Ovary (tissue), 10 donors: ENCODE measurements at places on chromosomes 6 and 20.
A peak's percentile ranks its signal among the peaks of the same experiment; 100 is the strongest.

GRCh38 chr6:18632670-18633410 is 245.7 kb downstream of the RNF144B start:
- H3K4me1 ChIP-seq = no peaks in the 10 kb centered on the region
- H3K27me3 ChIP-seq = no peaks in the 10 kb centered on the region
- H3K36me3 ChIP-seq = no peaks in the 10 kb centered on the region
- no peak overlapping the region for H3K27ac ChIP-seq
- H3K4me3 ChIP-seq = no peak overlapping the region

DNA sequence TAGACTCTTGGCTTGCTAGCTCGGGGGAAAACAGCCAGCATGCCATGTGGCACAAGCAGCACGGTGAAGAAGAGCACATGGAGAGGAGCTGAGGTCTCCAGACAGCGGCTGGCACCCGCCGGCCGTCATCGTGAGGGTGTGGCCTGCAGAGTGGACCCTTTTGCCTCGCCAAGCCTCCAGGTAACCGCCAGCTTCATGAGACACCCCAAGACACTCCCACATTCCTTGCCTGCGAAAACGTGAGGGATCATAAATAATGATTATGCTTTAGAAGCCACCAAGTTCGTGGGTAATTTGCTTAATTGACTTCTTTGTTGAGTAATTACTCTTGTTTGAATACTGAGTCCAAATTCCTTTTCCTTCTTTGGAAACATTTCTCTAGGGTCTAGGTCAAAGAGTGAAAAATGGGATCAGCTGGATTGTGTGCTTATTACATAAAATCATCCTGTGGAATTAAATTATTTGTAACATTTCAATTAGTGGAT is 23.2 kb downstream of the FAM50B start:
- no peak overlapping the region for H3K4me3 ChIP-seq
- H3K4me1 ChIP-seq = no peaks in the 10 kb centered on the region
- no peak for DNase-seq
- H3K27ac ChIP-seq = no peak overlapping the region

DNA sequence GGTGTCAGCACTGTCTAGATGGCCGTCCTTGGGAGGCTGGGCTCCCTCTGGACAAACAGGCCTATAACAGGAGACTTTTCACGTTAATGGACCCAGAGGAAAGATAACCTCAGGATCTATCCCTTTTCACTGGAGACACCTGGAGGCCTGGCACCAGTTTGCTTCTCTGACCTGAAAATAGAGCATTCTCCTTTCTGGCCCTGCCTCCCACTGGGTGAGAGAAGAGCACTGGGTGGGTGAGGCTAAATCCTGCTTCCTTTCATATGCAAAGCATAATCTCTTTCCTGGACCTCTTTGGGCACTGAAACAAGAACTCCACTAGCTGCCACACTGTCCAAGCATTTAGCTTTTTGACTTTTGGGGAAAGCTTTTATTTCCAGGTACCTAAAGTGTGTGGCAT is 78.3 kb downstream of the FOXO3 start:
- H3K27ac ChIP-seq = no peak overlapping the region
- H3K36me3 ChIP-seq = no peaks in the 10 kb centered on the region
- DNase-seq = no peak

DNA sequence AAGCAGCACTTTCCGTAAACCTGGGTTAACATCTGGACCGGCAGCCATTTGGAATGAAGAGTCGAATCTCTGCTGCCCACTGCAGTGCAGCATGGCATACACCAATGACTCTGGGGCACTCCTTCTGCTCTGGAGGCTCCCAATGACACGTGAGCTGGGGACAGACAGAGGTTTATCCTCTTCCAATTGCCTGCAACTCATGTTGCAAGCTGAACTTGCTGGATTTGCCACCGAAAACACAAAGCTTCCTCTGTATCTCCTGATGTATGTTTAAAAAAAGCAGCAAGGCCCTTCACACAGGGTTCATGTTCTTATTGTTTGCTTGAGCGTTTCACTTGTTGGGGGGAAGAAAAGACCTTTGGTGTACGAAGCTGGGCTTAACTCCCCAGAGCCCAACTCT is 10.8 kb downstream of the NCOA5 start:
- no peak for DNase-seq
- peaks cover 9% of the 10 kb centered on the region for H3K4me1 ChIP-seq
- H3K4me3 ChIP-seq = no peak overlapping the region
- no peaks in the 10 kb centered on the region for H3K36me3 ChIP-seq
- H3K27me3 ChIP-seq = no peaks in the 10 kb centered on the region

- no peaks in the 10 kb centered on the region for H3K4me1 ChIP-seq
- H3K36me3 ChIP-seq = no peaks in the 10 kb centered on the region
- DNase-seq = no peak
- H3K4me3 ChIP-seq = no peak overlapping the region
- no peaks in the 10 kb centered on the region for H3K27me3 ChIP-seq
These were observed 9.7 kb downstream of the NOL7 start for GRCh38 chr6:13624871-13625288.

- H3K27ac ChIP-seq = no peak overlapping the region
- H3K36me3 ChIP-seq = no peaks in the 10 kb centered on the region
- no peak overlapping the region for H3K4me3 ChIP-seq
- H3K4me1 ChIP-seq = no peaks in the 10 kb centered on the region
These were observed 887 bp upstream of the AIF1 start for GRCh38 chr6:31614075-31614619.

GRCh38 chr6:71239694-71240093 is 48.9 kb upstream of the OGFRL1 start:
- no peak for DNase-seq
- H3K36me3 ChIP-seq = no peaks in the 10 kb centered on the region
- H3K27me3 ChIP-seq = no peaks in the 10 kb centered on the region
- no peak overlapping the region for H3K27ac ChIP-seq
- no peaks in the 10 kb centered on the region for H3K4me1 ChIP-seq

DNA sequence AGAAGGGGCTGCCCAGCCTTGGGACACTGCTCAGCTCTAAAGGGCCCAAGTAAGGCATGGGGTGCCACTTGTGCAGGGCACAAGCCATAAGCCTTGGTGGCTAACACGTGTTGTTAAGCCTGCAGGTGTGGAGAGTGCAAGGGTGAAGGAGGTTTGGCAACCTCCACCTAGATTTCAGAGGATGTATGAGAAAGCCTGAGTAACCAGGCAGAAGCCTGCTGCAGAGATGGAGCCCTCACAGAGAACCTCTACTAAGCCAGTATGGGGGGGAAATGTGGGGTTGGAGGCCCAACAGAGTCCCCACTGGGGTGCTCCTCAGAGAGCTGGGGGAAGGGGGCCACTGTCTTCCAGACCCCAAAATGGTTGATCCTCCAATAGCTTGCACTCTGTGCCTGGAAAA is 32.6 kb downstream of the SERINC1 start:
- H3K36me3 ChIP-seq = no peaks in the 10 kb centered on the region
- no peak overlapping the region for H3K27ac ChIP-seq
- DNase-seq = no peak
- no peak overlapping the region for H3K4me3 ChIP-seq
- no peaks in the 10 kb centered on the region for H3K4me1 ChIP-seq

- no peaks in the 10 kb centered on the region for H3K27me3 ChIP-seq
- no peak for DNase-seq
- no peak overlapping the region for H3K4me3 ChIP-seq
- H3K36me3 ChIP-seq = no peaks in the 10 kb centered on the region
- peaks cover 7% of the 10 kb centered on the region for H3K4me1 ChIP-seq
- H3K27ac ChIP-seq = no peak overlapping the region
These were observed 2.5 kb downstream of the TTLL2 start for GRCh38 chr6:167327391-167327790.

DNA sequence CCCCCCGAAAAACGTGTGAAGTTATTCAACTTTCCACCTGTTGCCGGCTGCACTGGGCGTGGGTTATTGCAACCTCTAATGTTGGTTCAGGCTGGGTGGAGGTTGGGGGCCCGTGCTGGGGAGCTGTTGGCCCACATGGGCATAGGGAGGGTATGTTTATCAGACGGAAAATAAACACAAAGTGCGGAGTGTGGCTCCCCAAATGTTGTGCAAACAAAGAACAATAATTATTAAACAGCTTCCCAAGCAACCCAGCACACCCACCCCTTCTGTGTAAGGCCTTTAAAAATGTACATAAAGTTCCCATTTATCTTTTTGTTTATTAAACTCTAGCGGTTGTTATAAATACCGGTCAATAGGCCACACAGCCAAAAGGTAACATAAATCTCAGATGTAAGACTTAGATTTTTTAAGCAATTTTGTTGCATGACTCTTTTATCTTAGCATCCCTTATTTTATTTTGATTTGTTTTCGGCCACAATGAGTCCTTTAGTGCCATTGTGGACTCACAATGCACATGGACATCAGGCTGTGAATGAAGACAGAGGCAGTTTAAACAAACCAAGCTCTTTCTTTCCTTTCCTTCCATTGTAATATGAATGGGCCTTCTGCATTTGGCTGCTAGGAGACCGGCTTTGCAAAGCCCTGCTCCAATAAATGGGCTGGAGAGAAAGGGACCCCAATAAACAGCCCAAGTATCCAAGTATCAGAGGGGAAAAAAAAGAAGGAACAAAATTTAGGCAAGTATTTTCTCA is 6.9 kb upstream of the DLL1 start:
- no peaks in the 10 kb centered on the region for H3K36me3 ChIP-seq
- no peak overlapping the region for H3K4me3 ChIP-seq
- DNase-seq = no peak
- no peak overlapping the region for H3K27ac ChIP-seq
- H3K4me1 ChIP-seq = peaks cover 15% of the 10 kb centered on the region

GRCh38 chr20:39399463-39399862 is 437.3 kb downstream of the DHX35 start:
- no peak for DNase-seq
- H3K27me3 ChIP-seq = no peaks in the 10 kb centered on the region
- no peak overlapping the region for H3K4me3 ChIP-seq
- no peaks in the 10 kb centered on the region for H3K36me3 ChIP-seq
- H3K4me1 ChIP-seq = no peaks in the 10 kb centered on the region

DNA sequence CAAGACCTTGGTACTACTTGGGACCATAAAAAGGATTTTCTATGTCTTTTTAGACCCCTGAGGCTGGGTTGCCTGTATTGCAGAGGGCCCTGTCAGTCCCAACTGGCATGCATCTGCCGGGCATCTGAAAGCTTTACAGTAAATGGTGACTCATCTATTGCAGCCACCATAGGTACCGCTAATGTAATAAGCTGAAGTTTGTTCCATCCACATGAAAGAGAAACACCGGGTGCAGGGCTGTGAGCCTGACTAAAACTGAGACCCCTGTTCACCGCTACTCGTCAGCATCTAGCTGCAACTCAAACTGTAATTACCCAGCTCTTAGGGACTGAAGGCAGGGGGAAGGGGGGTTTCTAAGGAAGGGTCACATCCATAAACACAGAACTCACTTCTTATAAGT is 49.5 kb downstream of the TRERF1 start:
- H3K36me3 ChIP-seq = no peaks in the 10 kb centered on the region
- DNase-seq = no peak
- H3K4me1 ChIP-seq = peaks cover 6% of the 10 kb centered on the region
- no peak overlapping the region for H3K4me3 ChIP-seq

DNA sequence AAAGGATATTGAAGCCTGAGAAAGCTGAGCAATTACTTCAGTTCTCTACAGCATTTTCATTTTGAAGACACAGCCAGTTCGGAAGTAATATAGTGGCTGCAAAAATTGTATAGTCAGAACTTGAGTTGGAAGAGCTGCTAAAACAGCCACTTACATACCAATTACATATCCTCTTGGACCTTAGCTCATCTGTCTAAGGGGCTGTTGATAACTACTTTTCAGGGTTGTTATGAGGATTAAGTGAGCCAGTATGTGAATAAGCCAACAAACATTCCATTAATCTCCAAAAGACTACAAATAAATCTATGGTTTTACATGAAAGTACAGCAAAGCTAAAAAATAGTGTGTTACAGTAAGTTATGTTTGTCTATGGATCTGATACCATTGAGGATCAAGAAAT is 59.7 kb downstream of the TMEM200A start:
- no peak overlapping the region for H3K4me3 ChIP-seq
- no peak overlapping the region for H3K27ac ChIP-seq
- H3K27me3 ChIP-seq = no peaks in the 10 kb centered on the region
- H3K4me1 ChIP-seq = no peaks in the 10 kb centered on the region
- DNase-seq = no peak

GRCh38 chr6:57221191-57221935 is 744 bp downstream of the RAB23 start:
- peak overlapping the region; percentile 94 for H3K27ac ChIP-seq
- H3K27me3 ChIP-seq = no peaks in the 10 kb centered on the region
- H3K36me3 ChIP-seq = no peaks in the 10 kb centered on the region
- peak overlapping the region; percentile 99 for H3K4me3 ChIP-seq

DNA sequence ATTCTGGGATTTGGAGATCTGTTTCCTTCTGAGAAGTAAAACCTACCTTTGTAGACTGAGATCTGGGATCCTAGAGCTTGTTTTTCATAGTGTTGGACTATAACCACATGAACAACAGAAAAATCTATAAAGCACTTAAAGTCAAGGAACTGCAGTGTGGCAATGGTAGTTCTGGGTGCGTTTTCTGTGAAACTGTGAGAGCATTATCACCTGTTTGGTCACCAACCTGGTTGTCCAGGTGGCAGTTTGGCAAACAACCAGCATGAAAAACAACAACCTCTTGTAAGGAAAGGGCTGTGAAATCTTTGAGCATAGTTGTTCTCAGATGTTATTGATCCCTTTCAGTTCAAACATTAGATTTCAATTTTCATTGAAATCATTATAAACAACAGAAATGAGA is 215.8 kb upstream of the CITED2 start:
- no peak overlapping the region for H3K4me3 ChIP-seq
- H3K27ac ChIP-seq = no peak overlapping the region
- no peaks in the 10 kb centered on the region for H3K27me3 ChIP-seq
- H3K4me1 ChIP-seq = peaks cover 12% of the 10 kb centered on the region

GRCh38 chr6:108714766-108715414 is 133.3 kb upstream of the ARMC2 start:
- H3K4me1 ChIP-seq = peaks cover 22% of the 10 kb centered on the region
- H3K36me3 ChIP-seq = no peaks in the 10 kb centered on the region
- no peaks in the 10 kb centered on the region for H3K27me3 ChIP-seq

- no peak overlapping the region for H3K27ac ChIP-seq
- H3K4me1 ChIP-seq = no peaks in the 10 kb centered on the region
- no peaks in the 10 kb centered on the region for H3K27me3 ChIP-seq
- no peaks in the 10 kb centered on the region for H3K36me3 ChIP-seq
- DNase-seq = no peak
These were observed 13.4 kb upstream of the BTN3A2 start for GRCh38 chr6:26351544-26351953.

- no peak overlapping the region for H3K27ac ChIP-seq
- no peaks in the 10 kb centered on the region for H3K36me3 ChIP-seq
- no peak for DNase-seq
- no peaks in the 10 kb centered on the region for H3K27me3 ChIP-seq
- no peaks in the 10 kb centered on the region for H3K4me1 ChIP-seq
These were observed 41.9 kb downstream of the MTRES1 start for GRCh38 chr6:107069631-107070548.

- H3K4me3 ChIP-seq = no peak overlapping the region
- no peaks in the 10 kb centered on the region for H3K4me1 ChIP-seq
- H3K27ac ChIP-seq = no peak overlapping the region
These were observed 41.0 kb upstream of the TMEM217 start for GRCh38 chr6:37298958-37299357.

GRCh38 chr20:19620446-19620845 is 137.6 kb upstream of the RIN2 start:
- H3K27me3 ChIP-seq = no peaks in the 10 kb centered on the region
- H3K4me1 ChIP-seq = no peaks in the 10 kb centered on the region
- no peaks in the 10 kb centered on the region for H3K36me3 ChIP-seq

- no peaks in the 10 kb centered on the region for H3K36me3 ChIP-seq
- H3K4me3 ChIP-seq = no peak overlapping the region
- no peak for DNase-seq
- no peak overlapping the region for H3K27ac ChIP-seq
- no peaks in the 10 kb centered on the region for H3K4me1 ChIP-seq
These were observed 327.0 kb downstream of the BMP2 start for GRCh38 chr20:7094438-7094997.

GRCh38 chr20:34750484-34750883 is 46.3 kb downstream of the TP53INP2 start:
- DNase-seq = no peak
- no peaks in the 10 kb centered on the region for H3K4me1 ChIP-seq
- no peak overlapping the region for H3K4me3 ChIP-seq
- H3K36me3 ChIP-seq = no peaks in the 10 kb centered on the region
- no peak overlapping the region for H3K27ac ChIP-seq
